Activated T-cell treated with anti-CD3 and anti-CD28 coated beads, Interleukin-2, amount 50 U/mL, for 72 hours (primary cell): ENCODE measurements at places on chromosomes 2 and 18. TPM values are rescaled to one million over a fixed set of nuclear protein-coding genes. Genes with fewer than 3 reads are reported as not detected.

DNA sequence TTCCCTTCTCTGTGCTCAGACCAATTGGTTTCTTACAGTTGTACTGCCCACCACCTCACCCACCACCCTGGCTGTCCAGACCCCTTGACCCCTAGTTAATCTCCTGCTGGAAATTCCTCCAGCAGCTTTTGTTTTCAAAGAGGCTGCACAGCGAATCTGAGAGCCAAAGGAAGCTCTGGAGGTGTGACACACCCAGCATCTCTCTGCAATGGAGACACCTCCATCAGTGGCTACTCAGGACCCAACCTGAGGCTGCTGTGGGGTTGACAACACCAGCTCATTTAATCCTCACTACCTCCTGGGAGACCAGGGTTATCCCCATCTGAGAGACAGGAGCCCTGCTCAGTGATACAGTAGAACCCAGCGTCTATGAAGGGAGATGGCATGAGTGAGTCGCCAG is 86.4 kb downstream of the BIN1 start:
- DNase-seq, result no peak
- no peak overlapping the region for H3K27ac ChIP-seq
- peaks cover 3% of the 10 kb centered on the region for H3K36me3 ChIP-seq
- H3K4me1 ChIP-seq, result peaks cover 6% of the 10 kb centered on the region
- H3K4me3 ChIP-seq, result no peak overlapping the region

DNA sequence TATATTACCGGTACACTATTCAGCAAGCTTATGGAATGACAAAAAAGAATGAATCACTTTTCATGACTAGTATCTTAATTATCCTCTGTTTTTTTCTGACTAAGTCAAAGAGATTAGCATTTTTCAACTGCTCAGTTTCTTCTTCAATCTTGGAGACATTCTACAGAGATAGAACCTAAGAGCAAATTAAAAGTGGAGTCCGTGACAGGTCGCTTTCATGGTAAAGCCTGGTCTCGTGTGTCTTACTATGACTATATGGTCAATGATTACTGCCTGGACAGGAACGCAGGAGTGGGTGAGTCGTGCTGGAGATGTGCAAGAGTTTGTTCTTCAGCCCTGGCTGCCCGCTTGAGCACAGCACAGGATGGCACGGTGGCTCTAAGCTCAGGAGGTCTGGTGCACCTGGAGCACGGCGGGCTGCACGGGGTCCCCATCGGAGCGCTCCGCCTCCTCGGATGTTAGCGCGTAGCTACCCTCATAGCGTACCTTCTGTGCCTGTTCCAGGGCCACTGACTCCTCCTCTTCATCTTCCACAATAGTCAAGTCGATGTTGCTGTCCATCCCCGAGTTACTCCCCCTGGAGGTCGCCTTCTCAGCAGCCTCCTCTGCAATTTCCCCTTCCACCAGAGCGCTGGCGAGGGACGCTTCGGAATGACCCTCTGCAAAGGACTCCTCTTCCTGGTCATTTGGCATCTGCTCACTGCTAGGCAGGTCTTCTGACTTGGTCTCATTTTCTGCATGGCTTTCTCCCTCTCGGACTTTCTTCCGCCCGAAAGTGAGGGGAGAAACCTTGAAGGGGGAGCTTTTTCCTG is 11.1 kb downstream of the CAVIN2 start:
- H3K4me3 ChIP-seq, result no peak overlapping the region
- no peak for DNase-seq
- no peaks in the 10 kb centered on the region for H3K36me3 ChIP-seq
- no peaks in the 10 kb centered on the region for H3K4me1 ChIP-seq

DNA sequence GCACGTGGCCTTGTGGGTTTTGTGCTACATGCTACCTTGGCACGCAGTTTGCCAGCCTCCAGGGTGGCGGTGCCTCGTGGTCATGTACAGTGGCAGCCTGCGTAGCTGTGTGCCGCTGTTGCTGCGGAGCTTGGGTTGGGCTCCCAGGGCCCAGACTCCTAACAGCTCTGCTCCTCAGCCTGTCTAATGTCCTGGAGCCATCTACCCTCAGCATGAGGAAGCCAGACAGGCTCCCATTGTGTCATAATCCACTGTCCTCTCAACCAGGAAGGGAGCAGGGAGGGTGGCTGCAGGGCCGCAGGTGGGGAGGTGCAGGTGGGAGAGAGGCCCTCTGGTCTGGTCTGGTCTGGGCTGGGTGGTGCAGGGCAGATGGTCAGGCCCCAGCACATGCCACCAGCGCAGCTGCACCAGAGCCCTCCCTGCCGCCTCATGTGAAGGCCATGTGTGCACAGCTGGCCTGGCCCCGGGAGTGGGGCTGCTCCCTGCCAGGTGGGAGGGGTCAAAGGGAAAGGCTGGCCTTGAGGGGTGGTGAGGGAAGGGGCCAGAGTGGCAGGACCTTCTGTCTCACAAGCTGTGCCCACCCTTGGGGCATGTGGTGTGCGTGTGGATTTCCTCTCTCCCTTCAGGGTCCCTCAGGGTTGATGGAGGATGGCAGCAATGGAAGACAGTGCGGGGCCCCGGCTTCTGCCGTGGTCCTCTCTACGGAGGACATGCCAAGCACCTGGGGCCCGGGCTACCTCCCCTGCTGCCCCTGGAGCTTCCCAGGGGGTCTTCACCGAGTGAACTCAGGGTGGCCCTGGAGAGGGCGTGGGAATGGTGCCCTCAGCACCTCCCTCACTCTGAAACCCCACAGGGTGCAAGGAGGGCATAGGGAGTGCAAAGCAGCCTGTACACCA is 4.8 kb downstream of the ATOH8 start:
- no peaks in the 10 kb centered on the region for H3K36me3 ChIP-seq
- peaks cover 13% of the 10 kb centered on the region for H3K4me1 ChIP-seq
- H3K27me3 ChIP-seq, result peaks cover 49% of the 10 kb centered on the region
- H3K27ac ChIP-seq, result no peak overlapping the region
- no peak for DNase-seq

GRCh38 chr2:159551806-159552205 is 64.5 kb downstream of the BAZ2B start:
- H3K36me3 ChIP-seq, result no peaks in the 10 kb centered on the region
- H3K4me3 ChIP-seq, result no peak overlapping the region
- H3K27ac ChIP-seq, result no peak overlapping the region
- H3K4me1 ChIP-seq, result peaks cover 5% of the 10 kb centered on the region
- no peaks in the 10 kb centered on the region for H3K27me3 ChIP-seq
- no peak for DNase-seq

- no peaks in the 10 kb centered on the region for H3K4me1 ChIP-seq
- H3K27me3 ChIP-seq, result no peaks in the 10 kb centered on the region
- no peaks in the 10 kb centered on the region for H3K36me3 ChIP-seq
- H3K4me3 ChIP-seq, result no peak overlapping the region
- DNase-seq, result no peak
These were observed 218.1 kb downstream of the ZNF521 start for GRCh38 chr18:25133879-25134278.

DNA sequence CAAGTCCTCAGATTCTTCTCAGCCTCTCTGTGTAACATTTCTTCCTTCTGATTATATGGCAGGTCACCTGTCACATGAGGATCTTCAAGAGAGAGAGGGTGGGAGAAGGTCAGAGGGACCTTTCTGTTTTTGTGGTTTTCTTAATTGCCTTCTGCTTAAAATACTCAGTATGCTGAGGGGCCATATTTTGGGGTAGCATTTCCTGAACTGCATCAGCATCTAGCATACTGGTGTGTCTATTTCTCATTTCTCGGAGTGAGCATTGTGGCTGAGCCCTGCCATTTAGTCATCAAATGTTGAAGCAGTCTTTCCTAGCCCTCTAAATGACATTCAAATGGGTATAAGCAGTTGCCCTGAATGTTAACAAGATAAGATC is 162.7 kb downstream of the MYO3B start:
- H3K4me3 ChIP-seq, result peak overlapping the region; percentile 36
- peak overlapping the region; percentile 30 for H3K27ac ChIP-seq
- peaks cover 44% of the 10 kb centered on the region for H3K4me1 ChIP-seq
- H3K27me3 ChIP-seq, result no peaks in the 10 kb centered on the region

GRCh38 chr2:237134321-237135230 is 48.9 kb downstream of the COPS8 start:
- DNase-seq, result no peak
- H3K36me3 ChIP-seq, result no peaks in the 10 kb centered on the region
- H3K4me1 ChIP-seq, result no peaks in the 10 kb centered on the region

- no peaks in the 10 kb centered on the region for H3K27me3 ChIP-seq
- H3K4me1 ChIP-seq, result peaks cover 99% of the 10 kb centered on the region
- peak overlapping the region; percentile 97 for H3K4me3 ChIP-seq
- DNase-seq, result no peak
- H3K36me3 ChIP-seq, result peaks cover 4% of the 10 kb centered on the region
- H3K27ac ChIP-seq, result peak overlapping the region; percentile 96
These were observed 9.5 kb downstream of the HK2 start for GRCh38 chr2:74843433-74843832.

DNA sequence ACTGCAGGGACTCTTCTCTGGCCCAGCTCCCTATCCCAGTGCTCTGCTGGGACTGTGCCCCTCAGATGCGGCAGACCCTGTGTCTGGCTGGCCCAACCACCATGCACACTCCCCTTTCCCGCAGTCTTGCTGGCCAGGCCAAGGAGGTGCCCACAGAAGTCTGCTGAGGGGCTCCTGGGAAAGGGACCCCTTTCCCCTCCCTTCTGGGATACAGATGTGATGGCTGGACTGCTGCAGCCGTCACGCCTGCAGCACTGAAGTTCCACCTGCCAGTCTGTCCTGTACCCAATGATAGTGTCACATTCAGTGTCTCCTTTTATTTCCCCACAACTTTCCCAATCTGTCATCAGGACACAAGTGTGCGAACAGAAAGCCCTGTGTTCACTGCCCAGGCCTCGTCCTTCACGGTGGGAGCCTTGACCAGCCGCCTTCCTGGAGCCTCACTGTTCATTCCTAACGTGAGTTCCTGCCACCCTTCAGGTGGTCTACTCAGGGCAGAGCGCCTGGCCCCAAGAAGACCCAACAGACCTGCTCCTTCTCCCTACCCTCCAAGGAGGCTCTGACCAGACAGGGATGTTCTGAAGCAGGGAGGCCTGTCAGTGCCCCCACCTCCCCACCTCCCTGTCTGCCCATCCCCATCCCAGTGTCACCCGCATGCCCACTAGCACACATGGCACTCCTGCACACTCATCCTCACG is 47.1 kb downstream of the ANKMY1 start:
- H3K4me3 ChIP-seq, result no peak overlapping the region
- no peak overlapping the region for H3K27ac ChIP-seq
- no peaks in the 10 kb centered on the region for H3K36me3 ChIP-seq
- H3K4me1 ChIP-seq, result peaks cover 18% of the 10 kb centered on the region

DNA sequence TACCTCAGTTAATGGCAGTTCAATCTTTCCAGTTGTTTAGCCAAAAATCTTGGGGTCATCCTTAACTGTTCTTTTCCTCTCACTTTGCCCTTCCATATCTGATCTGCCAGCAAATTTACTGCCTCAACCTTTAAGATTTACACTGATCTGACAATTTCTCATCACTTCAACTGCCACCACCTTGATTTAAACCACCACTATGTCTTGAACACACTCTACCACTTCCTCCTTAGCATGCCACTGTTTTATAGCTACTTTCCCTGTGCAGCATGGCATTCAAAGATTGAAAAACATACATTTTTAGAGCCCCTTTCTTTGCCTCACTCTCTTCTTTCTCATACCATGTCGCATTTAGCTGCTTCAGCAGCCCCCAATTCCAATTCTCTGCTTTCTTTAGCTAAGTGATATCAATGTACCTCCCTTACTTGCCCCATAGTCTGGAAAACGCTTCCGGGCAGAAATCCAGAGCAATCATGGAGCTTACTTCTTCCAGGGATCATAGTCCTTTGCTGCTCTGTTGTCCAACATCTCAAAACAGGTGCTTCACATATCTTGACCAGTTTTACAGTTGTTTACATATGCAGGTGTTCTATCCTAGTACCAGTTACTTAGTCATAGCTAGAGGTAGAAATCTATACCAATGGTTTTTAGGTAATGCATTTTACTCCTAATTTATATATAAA is 10.9 kb downstream of the PGAP1 start:
- DNase-seq, result no peak
- H3K36me3 ChIP-seq, result peaks cover 27% of the 10 kb centered on the region
- peak overlapping the region; percentile 63 for H3K4me3 ChIP-seq
- no peaks in the 10 kb centered on the region for H3K27me3 ChIP-seq
- peaks cover 27% of the 10 kb centered on the region for H3K4me1 ChIP-seq

DNA sequence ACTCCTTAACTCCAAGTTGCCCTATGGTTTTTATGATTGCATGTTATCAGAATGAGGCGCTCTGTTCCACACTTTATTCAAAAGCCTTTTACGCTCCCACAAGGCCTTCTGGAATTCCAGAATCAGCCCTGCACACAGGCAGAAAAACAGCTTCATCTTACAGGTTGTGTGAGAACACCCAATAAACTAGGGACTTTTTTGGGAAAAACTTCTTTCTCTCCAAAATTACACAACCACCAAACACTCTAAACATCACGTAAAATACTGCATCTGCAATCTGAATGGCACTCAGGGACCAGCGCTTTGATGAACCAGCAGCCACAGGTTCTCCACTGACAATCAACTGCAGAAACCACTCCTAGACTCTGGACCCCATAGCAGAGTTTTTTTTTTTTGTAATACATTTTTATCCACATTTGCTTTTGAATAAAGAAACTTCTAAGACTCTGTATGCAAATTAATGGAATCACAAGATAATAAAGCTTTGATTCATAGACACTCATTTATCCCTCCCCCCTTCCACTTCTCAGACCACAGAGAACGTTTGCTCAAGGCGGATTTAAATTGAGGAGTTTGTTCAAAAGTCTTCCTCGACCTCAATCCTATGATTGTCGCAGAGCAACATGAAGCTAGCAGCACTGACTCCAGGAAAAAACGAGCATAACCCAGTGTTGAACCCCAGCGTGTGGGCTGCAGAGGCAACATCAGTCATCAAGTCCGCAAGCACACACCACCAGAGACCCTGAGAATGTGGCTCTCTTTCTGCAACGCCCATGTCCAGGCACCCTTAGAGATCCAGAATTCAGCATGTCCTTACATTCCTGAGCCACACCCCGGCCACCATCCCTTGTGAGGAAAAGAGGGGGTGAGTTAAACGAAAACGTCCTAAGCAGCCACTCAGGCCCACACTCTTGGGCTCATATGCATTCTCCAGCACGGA is 116.5 kb downstream of the MBP start:
- DNase-seq, result no peak
- H3K36me3 ChIP-seq, result peaks cover 7% of the 10 kb centered on the region
- no peak overlapping the region for H3K4me3 ChIP-seq
- H3K27ac ChIP-seq, result no peak overlapping the region
- peaks cover 8% of the 10 kb centered on the region for H3K4me1 ChIP-seq
- H3K27me3 ChIP-seq, result no peaks in the 10 kb centered on the region

DNA sequence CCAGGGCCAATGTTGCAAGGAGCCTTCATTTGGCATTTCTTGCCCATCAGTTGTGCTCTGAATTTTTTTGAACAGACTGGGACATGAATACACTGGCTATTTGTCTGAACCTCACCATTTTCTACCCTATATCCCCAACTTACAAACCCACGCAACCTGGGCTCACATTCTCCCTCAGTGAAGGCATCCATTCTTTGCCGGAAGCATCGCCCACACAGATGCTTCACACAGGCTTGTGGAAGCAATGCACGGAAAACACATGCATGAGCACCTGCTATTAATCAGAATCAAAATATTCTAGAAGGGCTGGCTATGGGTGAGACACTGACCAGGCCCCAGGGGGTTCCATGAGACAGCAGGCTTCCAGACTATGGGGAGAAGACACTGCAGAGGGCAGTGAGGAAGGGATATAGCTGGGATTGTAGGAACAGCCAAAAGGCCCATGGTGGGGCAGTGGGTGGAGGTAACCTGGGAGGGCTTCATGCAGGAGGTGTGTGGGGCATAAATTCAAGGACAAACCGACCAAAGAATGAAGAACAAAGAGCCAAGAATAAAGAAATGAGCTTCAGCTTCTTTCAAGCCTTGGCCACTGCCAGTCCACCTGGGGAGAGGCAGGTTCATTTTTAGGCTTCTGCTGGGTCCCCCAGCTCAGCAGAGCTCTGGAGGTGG is 261.5 kb downstream of the CELF4 start:
- no peaks in the 10 kb centered on the region for H3K4me1 ChIP-seq
- no peak overlapping the region for H3K27ac ChIP-seq
- no peak overlapping the region for H3K4me3 ChIP-seq

TMEM182 gene
- total RNA-seq, result 10.0 TPM

CYS1 gene
- 0.46 TPM for total RNA-seq

ACMSD gene
- total RNA-seq, result not detected
